ENCODE measurements at places on chromosomes 1 and 21. TPM values are rescaled to one million over a fixed set of nuclear protein-coding genes. Genes with fewer than 3 reads are reported as not detected.

GRCh38 chr1:235906436-235906835 lies 39.7 kb upstream of the LYST start:
- no peak for DNase-seq
- H3K36me3 ChIP-seq = no peaks in the 10 kb centered on the region
- H3K27ac ChIP-seq = no peak overlapping the region
- H3K4me1 ChIP-seq = no peaks in the 10 kb centered on the region
- no peaks in the 10 kb centered on the region for H3K27me3 ChIP-seq

Gene RGS5
- total RNA-seq = 71.2 TPM

Gene GSTM1
- not detected for total RNA-seq

Gene SLAMF7
- not detected for total RNA-seq

Gene ZNF695
- not detected for total RNA-seq

DNA sequence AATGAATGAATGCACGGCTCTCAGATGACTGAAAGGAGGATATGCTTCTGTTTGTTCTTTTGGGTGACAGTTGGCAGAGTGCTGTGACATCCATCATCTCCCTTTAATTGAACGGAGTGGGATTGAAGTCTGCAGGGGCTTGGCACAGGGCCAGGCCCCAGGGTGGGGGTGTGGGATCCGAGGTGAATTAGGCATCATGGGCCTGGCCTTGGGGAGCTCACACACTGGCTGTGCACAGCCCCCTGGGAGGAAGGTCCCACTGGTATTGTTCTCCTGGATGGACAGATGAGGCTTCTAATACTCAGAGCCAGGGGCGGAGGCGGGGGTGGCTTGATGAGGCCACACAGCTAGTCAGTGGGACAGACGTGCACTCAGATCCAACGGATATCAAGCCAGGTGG lies 19.3 kb downstream of the EPHB2 start:
- H3K27me3 ChIP-seq = no peaks in the 10 kb centered on the region
- H3K36me3 ChIP-seq = no peaks in the 10 kb centered on the region
- DNase-seq = no peak
- H3K4me1 ChIP-seq = no peaks in the 10 kb centered on the region
- H3K27ac ChIP-seq = no peak overlapping the region

GRCh38 chr1:63134501-63135173 lies 187.7 kb upstream of the FOXD3 start:
- H3K27ac ChIP-seq = no peak overlapping the region
- H3K36me3 ChIP-seq = no peaks in the 10 kb centered on the region
- H3K27me3 ChIP-seq = no peaks in the 10 kb centered on the region
- H3K4me3 ChIP-seq = no peak overlapping the region
- no peak for DNase-seq
